ENCODE measurements at places on chromosomes 16 and 17. TPM values are rescaled to one million over a fixed set of nuclear protein-coding genes. Genes with fewer than 3 reads are reported as not detected.

DNA sequence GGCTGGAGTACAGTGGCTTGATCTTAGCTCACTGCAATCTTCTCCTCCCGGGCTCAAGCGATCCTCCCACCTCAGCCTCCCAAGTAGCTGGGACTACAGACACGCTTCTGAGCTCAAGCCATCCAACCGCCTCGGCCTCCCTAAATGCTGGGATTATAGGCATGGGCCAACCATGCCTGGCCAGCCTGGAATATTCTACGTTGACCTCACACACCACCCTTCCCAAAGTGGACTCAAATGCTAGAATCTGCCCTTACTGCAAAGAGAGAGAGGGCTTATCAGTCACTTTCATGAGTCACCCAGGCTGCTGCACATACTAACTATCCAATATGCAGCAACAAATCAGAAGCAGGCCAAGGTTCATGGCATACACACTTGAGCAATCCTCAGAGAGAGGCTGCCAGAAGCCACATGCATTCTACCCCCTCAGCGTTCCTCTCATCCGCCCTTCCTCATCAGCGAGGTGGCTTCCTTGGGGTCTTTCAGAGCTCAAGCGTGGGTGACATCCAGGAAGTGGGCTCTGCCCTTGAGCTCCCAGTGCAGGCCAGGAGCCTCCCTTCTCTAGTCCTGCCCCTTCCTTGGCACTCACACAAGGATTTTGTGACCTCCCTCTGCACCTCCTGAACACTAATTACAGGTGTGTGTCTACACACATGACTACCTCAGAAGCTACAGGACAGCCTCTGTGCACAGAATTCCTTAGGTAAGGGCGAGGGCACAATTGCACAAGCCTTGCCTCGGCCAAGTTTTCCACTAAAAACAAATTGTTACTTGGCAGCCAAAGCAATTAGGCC lies 24.8 kb upstream of the SIAH1 start:
- no peak for DNase-seq

- DNase-seq: no peak
Measured at GRCh38 chr16:47051031-47051430, 77.6 kb upstream of the DNAJA2 start.

GRCh38 chr16:5621826-5622225 lies 524.2 kb upstream of the EEF2KMT start:
- no peak for DNase-seq

GRCh38 chr17:45315648-45316433 lies 979 bp downstream of the MAP3K14 start:
- DNase-seq: no peak

GRCh38 chr17:64686705-64687104 lies 24.6 kb upstream of the SMURF2 start:
- no peak for DNase-seq

ADAP2 gene
- total RNA-seq: 18.6 TPM

CBFA2T3 gene
- 2.5 TPM for total RNA-seq

MIS12 gene
- 16.0 TPM for total RNA-seq

DNA sequence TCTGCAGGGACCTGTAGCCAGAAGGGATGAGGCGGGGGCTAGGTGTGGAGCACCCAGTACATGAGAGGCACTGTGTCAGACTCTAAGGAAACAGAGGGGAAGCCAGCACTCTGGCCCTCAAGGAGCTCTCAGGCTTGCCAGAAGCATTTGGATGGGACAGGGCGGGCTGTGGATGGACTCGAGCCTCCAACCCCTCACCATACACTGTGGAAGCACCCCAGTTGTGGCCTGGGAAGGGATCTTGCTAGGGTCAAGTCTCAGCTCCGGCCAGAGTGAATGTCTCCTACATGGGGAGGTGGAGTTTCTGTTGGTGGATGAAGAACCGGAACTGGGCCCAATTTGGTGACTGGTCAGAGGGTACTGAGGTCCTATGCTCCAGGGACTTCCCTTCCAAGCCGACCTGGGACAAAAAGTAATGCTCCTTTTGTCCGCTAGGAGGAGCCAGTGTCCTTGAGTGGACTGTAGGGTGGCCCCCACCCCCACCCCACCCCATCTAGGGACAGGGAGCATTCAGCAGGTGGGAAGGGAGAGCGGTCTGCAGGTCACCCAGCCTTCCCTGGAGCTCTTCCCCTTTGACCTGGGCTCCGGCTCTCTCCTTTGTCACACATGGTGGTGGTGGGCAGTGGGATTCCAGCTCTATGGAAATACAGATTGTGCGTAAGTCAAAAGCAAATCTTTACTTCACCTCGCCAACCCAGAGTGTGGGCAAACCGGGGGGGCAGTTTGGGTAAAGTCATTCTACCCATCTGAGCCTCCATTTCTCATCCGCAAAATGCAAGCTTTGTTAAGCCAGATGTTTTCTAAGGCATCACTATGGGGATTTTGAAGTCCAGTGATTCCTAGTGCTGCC lies 20.4 kb upstream of the PHB1 start:
- DNase-seq: no peak

DNA sequence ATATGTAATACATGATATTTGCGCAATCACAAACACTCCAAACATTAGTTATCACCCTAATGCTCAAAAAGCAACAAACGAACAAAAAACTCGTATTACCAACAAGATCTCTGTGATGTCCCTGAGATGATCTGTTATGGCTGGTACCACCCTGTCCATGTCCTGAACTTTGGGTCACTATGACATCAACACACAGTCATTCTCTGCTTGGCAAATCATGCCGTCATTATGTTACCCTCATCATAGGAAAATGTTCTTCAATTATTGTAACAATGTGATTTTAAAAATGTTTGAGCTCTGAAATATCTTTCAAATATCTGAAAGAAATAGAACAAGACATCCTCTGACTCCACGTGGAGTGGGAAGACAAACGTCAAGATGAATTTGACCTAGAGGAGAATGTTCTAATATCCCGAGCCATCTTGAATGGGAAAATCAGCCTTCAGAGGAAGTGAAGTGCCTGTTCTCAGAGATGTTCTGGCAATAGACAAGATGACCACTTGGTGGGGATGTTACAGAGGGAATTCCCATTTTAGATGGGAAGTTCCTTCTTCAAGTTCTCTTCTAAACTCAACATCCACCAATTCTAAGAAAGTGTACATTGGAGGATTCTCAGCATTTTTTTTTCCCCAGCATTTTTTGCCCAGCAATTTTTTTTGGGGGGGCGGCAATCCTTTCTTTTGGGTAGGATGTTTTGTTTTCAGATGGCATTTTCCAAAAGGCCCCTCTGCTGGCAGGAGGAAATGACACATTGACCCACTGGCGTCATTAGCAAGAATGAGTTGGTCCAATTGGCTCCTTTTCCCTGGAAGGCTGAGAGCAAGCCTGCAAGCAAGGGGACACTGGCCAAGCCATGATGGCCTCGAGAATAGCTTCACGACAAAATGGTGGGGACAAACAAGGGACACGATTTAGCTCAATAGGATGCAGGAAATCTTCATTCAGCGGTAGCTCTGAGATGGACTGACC lies 3.7 kb upstream of the HSD17B2 start:
- no peak for DNase-seq

DNA sequence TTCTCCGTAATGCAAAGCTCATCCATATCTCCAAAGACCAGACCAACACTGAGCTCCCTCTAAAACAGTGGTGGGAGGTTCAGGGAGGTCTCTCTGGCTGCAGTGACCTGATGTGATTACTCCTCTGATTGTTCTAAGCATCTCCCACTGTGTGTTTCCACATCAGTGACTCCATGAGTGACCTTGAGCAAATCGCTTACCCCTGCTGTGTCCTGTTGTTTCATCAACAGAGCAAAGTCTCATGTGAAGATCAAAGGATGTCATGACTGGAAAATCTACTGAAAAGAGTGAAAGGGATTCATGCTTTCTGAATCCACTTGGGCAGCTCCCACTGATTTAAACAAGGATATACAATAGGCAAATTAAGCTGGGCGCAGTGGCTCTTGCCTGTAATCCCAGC lies 352.9 kb downstream of the TMEM114 start:
- DNase-seq: no peak

- no peak for DNase-seq
Measured at GRCh38 chr17:55186937-55187770, 77.6 kb upstream of the HLF start.

DNA sequence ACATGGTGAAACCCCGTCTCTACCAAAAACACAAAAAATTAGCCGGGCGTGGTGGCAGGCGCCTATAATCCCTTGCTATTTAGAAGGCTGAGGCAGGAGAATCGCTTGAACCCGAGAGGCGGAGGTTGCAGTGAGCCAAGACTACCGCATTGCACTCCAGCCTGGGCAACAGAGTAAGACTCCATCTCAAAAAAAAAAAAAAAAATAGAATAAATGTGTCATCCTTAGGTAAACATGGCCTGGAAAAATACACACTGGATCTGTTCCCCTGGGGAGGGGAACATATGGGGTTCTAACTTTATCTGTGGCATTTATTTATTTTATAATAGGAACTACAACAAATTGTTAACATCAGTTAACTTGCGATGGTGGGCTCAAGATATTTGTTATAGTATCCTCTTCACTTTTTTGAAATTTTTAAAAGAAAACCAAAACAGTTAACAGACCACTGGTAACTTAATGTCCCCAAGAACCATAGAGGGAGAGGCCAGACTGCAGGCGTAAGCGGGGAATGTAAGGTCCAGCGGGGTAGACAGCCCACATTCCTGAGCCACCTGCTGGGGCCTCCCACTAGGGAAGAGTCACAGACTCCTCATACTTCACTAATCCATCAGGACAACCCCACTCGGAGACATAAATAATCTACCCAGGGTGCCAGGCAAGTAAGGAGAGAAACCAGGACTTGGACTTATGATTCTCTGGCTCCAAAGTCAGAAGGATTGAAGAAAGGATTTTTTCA lies 12.5 kb upstream of the TXNDC11 start:
- no peak for DNase-seq

SLC2A4 gene
- total RNA-seq: 127 TPM

CMTM1 gene
- total RNA-seq: 1.9 TPM

DNA sequence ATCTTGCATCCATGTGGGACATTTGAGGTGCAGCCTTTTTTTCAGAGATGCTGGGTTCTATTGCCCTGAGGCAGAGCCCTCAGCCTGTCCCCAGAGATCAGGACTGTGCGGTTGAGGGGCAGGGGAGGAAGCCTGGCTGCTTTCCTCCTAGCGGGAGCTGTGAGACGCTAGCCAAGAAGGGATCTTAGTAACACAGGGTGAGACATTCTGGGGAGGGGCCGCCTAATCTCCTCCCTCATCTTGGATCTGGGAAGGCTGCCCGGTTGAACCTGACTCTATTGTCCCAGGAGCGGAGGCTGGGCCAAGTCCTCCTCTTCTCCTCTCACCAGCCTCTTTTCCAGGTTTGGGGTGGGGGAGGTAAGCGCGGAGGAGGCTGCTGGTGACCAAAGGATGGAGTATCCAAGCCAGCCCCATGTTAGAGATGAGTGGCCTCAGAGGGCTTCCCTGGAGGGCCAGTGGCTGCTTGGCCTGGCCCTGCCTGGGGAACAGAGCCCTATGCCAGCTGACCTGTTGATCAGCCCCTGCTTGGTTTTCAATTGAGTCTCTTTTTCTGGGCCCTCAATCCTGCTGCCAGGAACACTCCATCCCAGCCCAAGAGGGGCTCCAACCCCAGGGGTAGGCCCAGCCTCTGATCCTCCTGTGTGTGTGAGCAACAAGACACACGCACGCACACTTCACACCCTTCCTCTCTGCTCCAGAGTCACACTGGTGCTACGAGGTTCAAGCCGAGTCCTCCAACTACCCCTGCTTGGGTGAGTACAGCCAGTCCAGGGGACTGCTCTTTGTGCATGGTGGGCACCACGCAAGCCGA lies 5.0 kb downstream of the CA4 start:
- DNase-seq: no peak

Data from sigmoid colon (tissue), 7 donors.